ENCODE measurements at places on chromosomes 6 and 20.

DNA sequence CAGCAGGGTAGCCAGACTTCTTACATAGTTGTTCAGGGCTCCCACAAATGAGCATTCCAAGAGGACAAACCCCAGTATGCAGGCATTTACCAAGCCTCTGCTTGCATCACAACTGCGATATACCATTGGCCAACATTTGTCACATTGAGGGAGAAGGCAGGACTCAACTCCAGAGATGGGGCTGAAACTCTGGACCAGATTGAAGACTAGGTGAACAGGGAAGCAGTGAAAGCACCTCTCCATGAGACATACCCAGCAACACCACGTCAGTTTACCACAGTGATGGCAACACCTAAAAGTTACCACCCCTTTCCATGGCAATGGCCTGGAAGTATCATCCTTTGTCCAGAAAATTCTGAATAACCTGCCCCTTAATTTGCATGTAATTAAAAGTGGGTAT is 7.9 kb upstream of the RALY start:
- no peak for DNase-seq

- DNase-seq: no peak
Observed at GRCh38 chr6:37454420-37455140, 21.6 kb downstream of the CMTR1 start.

DNA sequence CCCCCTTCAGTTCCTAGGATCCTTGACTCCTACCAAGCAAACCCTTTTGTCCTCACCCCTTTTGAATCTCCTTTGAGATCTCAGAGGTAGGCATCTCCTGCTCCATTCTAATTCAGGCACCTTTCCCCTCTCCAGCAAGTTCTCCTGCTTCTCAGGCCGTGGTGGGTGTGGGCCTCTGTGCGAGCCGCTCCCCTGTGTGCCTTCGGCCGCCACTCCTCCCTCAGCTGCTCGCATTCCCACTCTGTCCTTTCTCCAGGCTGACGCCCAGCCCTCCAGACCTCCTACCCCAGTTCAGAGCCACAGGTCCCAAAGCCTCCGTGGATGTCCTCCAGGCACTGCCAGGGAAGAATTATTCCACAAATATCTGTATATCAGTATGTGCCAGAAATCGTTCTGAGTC is 19.7 kb upstream of the RPS6KA2 start:
- DNase-seq: no peak

GRCh38 chr6:52557389-52558265 is 19.2 kb downstream of the TRAM2 start:
- DNase-seq: no peak

DNA sequence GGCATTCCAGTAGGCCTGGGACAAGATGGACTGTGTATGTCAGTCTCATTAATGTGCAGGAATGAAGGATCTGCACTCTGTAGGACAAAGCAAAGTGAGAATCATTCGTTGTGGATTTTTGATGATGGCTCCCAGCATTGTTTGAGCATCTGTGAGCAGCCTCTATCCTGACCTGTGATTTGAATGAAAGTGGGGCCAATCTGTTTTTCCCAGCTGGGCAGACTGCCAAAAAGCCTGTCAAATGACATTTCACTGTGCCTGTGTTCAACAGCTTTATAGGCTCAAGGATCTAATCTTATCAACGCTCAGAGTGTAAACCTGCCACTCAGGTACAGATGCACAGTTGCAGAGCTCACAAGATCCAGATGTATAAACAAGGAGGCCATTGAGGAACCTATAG is 86.7 kb upstream of the SYNDIG1 start:
- no peak for DNase-seq

GRCh38 chr6:24861934-24862333 is 63.2 kb upstream of the ARMH2 start:
- no peak for DNase-seq

DNA sequence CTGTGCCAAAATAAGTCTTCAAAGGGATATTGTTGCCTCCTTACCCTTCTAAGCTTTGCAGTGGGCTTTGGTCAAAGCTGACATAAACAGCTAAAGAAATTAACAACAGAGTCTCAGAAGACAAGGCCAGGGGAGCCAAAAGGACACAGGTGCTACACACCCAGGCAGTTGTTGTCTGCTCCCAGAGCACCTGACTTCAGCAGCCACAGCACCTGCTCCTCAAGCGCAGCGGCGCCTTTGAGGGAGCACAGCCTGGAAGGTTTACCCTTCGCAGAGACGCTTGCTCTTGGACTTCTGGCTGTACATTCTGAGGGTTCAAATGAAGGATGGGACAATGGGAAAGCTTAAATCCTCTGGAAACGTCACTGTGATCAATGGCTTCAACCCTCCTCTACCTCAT is 16.6 kb downstream of the B4GALT5 start:
- DNase-seq: no peak

DNA sequence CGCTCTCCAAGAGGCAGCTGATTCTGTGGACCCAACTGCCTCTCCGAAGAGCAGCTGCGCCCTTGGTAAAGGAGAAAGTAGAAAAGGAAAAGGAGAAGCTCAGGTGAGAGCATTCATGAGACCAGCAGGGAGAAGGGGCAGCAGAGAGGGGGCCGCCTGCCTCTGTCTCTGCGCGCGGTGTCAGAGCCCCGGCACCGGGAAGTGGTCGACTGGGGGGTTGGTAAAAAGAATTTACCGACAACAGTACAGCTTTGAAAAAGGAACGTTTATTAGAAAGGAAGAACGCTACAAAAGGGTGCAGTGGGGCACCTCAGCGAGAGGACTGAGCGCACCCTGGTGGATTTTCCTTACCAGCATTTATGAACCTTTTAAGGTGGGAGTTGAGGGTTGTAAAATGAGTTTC is 61.9 kb downstream of the GPR6 start:
- no peak for DNase-seq

DNA sequence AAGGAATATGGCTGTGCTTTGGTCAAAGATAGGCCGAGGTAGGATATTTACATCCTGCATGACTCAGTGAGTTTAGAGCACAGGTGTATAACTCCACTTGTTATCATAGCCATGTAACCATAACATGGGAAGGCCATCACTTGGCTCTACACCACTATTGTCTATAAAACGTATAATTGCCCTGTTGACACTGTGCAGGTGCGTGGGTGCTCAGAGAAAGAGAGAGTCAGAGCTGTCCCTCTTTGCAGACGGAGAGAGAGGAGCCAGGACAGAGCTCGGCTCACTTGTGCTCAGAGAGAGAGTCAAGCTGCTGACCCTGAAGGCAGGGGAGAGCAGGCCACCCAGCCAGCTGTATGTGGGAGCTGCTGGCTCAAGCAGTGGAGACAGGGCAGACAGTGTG is 46.0 kb downstream of the OR2B6 start:
- DNase-seq: no peak

DNA sequence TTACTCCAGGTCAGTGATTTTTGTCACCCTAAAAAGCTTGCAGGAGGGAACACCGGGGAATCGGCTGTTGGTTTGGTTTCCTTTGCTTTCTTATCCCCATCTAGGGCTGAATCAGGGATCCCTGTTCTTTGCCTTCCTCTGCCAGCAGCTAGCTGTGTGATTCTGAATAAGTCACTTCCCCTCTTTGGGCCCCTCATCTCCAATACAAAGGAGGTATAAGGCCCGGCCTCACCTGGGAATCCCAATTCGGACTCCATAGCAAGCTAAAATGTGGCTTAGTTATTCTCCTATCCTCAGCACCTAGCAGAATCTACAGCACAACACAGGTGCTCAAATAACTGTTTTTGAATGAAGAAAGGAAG is 18.5 kb upstream of the ARMC12 start:
- peak; percentile 46 for DNase-seq
